ENCODE measurements at places on chromosomes 2 and 18.

DNA sequence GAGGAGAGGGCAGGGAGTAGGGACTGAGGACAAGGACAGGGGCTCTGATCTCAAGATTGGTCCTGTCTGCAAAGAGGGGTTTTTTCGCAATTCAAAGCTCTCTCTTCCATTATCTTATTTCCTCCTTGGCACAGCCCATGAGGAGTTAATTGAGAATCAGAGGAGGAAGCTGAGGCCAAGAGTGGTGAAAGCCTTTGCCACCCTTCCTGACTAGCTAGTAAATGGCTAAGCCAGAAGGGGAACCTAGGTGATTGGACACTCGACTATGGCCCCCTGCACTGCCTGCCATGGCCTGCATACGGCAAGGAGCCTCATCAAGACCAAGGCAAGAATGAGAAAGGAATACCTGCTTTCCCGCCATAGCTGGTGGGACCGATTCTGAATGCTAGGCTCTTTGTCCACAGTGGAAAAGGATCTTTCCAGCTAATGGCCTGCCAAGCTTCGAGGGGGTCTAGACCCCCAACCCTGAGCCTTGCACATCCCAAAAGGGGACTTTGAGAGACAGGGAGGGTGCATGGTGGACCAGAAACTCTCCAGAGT lies 237.9 kb downstream of the HAUS1 start:
- no peak for DNase-seq

- no peak for DNase-seq
Observed at GRCh38 chr2:189367343-189367742, 73.9 kb upstream of the WDR75 start.

GRCh38 chr2:24920098-24920808 lies at the start of gene ADCY3:
ADCY3 (minus strand) TSS chr2:24920237; CDS start chr2:24918987, 1,250 bp downstream.
- DNase-seq = peak; percentile 45

DNA sequence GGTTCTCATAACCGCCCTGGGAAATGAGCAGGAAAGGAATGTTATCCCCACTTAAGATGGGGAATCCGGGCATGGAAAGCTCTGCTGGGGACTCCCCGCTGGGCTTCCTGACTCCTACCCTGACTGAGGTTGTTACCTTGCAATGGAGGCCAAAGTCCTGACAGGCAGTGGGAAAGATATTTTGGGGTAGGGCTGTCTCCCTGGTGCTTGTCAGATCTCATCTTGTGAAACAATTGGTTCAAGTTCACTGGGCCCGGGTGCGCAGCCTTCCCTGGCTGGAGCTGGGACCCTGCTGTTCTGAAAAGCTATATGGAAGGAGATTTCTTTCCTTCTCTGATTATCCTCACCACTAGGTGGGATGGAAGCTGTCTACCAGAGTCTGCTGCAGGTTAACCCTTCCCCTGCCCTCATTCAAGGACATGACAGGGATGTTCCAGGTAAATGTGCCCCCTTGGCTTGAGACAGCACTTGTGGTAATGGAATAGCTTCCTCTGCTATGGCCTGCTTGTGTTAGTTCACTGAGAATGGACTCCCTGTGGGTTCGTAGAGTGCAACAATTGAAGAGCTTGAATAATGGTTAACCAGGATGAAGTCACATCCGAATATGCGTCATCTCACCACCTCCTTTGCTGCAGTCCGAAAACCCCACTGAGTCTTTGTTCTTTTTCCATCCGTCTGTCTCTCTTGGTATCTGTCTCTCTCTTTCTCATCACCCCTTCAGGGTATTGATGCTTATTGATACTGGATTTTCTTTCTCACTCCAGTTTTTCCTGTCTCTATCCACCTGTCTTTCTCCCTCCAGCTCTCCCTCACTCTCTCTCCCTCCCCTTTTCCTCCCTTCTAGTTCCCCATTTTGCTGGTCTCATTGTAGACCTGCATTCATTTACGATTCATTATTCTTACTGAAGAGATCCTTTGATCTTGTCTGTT lies 67.8 kb upstream of the EPAS1 start:
- no peak for DNase-seq

- DNase-seq = no peak
Observed at GRCh38 chr18:8721716-8722115, 16.4 kb downstream of the MTCL1 start.

DNA sequence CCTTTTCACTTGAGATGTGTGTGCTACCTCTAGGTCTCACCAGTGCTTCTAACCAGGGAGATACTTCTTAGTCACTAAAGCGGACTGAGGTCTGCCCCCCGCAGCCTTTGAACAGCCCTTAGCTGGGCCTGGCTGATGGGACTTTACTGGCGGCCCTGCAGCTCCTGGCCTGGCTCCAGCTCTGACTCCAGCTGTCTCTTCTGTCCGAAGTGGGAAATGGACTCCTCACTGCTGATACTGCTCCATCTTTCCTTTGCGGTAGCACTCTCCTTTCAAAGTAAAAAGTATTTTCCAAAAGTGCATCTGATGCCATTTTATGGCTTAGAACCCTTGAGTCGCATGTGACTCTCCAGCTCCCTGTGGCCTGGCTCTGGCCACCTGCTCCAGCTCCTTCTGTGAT lies 64.5 kb downstream of the ATP9B start:
- DNase-seq = no peak

DNA sequence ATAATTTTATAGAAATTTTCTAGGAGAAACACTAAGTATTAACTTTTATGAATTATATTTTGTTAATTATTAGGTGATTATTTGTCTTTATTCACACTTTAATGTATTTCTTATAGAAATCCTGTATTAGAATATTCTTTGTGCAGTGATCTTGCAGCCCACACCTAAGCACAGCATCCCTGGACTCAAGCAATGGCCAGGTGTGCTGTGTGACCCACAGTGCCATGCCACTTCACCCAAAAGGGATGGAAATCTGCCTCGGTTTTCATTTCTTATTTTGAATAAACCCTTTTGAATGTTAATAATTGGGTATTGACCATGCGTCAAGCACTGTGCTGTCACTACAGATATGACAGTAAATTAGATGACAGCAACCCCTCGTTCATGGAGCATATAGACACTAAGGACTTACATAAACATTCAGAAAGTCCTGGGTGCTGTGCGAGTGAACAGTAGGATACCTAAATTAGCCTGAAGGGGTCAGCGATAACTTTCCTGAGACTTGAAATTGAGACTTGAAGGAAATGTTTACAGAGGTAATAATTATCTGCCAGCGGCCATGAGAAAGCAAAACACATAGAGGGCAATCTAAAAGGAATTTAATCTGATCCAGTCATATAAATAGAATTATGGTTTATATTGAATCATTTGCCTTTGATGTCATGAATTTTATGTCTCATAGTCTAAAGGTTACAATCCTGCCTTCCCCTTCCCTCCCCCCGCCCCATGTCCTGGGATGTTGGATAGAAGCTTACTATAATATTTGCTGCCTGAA lies 52.7 kb upstream of the CALCRL start:
- DNase-seq = no peak

DNA sequence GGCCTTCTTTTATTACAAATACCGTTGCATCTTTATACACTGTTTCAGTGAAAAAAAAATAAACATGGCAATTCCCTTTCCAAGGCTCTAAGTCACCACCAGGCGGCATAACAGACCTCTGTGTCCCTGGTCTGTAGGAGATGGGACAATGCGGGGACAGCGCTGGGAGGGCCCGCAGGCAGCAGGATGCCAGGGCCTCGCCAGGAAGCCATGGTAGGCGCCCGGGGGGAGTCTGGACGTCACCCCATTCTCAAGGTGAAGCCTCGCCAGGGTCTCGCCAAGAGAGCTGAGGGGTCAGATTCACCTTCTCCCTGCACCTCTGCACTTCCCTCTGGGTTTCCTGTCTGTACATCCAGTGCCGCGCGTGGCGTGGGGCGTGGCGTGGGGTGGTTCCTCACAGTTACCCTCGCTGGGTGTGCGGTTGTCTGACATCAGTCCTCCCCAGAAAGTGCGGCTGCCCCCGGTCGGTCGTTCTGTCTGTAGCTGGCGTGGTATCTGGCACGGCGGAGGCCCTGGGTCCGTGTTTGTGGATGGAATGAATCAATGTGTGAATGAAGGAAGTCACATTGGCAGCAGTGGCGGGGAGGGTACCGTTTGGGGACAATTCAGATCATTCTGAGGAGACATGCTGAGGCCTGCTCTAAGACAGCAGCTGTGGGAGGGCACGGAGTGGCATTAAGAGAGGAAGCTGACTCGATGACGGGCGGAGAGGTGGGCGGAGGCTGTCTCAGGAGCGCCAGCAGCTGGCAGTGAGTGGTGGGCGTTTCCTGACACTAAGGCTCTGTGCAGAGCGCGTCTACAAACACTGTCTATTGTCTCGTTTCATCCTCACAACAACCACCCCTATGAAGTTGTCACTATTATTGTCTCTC lies 46.0 kb downstream of the LRRFIP1 start:
- DNase-seq = peak; percentile 95

- no peak for DNase-seq
Observed at GRCh38 chr2:172856606-172857005, 121.0 kb downstream of the RAPGEF4 start.

- no peak for DNase-seq
Observed at GRCh38 chr2:66852953-66853352, 418.0 kb downstream of the MEIS1 start.

DNA sequence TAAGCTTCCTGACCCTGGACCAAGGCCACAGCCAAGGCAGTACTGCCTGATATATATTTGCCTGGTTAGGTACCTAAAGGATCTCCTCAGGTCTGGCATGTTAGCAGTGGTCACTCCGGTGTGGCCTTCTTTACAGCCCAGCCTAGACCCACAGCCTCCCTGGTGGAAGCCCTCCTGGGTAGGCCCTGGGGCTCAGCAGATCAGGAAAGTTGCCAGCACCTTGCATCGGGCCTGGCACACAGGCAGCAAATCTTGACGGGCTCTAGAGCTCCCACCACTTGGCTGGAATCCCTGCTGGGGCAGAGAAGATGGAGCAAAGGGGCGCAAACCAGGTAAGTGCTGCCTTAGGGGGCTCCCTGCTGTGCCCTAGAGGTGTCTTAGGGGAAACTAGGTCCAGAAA lies 40.9 kb upstream of the ATP6V1B1 start:
- no peak for DNase-seq

- no peak for DNase-seq
Observed at GRCh38 chr18:22020127-22020866, 149.1 kb upstream of the GATA6 start.

GRCh38 chr2:198004921-198005829 lies 200.8 kb downstream of the PLCL1 start:
- DNase-seq = no peak

- no peak for DNase-seq
Observed at GRCh38 chr2:191629001-191629453, 48.9 kb upstream of the NABP1 start.

DNA sequence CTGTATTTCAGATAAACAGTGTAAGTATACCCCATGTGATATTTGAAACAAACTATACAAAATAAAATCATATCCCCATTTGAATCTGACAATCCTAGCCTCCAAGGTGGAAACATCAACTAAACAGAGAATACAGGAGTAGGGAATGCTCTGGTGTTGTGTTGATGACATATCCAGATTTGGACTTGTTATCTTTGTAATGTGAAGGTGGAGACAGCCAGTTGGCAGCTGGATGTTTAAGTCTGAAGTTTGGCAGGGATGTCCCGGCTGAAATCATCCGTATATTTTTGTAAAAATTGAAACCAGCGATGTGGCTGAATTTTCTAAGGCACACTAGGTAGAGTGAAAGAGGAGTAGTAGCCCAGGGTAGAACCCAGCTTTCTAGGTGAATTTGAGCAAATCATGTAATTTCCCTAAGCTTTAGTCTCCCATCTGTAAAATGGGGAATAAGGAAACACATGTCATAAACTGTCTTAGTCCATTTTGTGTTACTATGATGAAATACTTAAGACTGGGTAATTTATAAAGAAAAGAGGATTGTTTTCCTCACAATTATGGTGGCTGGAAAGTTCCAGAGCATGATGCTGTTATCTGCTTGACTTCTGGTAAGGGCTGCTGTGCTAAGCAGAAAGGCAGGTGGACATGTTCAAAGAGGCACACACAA lies 246.6 kb upstream of the APCDD1 start:
- no peak for DNase-seq

GRCh38 chr2:219129589-219129988 lies 31.0 kb downstream of the NHEJ1 start:
- no peak for DNase-seq

DNA sequence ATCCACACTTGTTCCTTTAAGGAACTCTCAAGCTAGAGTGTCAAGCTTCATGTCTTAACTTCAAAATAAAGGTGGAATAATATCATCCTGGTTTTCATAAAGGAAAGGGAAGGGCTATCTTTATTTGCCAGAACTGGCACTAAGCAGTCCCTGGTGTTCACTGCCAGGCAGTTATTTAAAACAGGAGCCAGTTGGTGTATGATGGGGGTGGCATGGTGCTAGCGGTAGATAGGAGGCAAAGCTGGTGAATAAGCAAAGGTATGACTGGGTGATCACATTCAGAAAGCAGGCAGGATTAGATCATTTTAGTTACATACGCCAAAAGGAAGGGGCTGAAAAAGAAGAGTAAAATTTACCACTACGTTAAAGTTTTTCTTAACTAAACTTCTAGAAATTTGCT lies 776.3 kb downstream of the BCL11A start:
- no peak for DNase-seq

GRCh38 chr18:77170890-77171410 lies 38.4 kb upstream of the MBP start:
- DNase-seq = no peak

DNA sequence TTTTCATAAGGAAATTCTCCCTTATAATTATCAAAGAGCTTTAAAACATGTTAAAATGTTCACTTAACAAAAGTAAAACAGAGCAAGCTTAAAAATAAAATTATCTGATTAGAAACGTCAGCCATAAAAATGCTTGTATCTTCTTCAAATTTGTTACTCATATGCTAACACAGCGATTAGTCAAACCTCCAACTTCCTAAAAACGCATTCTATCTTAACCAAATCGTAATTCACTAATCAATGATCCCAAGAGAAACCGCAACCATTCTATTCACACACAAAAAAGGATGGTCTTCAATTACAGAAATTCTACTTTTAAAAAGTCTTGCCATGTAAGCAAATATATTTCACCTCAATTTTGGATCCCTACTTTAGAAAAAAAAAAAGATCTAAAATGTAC lies 1.9 kb downstream of the STK17B start:
- DNase-seq = no peak

- no peak for DNase-seq
Observed at GRCh38 chr18:6613581-6613980, 115.9 kb upstream of the ARHGAP28 start.

DNA sequence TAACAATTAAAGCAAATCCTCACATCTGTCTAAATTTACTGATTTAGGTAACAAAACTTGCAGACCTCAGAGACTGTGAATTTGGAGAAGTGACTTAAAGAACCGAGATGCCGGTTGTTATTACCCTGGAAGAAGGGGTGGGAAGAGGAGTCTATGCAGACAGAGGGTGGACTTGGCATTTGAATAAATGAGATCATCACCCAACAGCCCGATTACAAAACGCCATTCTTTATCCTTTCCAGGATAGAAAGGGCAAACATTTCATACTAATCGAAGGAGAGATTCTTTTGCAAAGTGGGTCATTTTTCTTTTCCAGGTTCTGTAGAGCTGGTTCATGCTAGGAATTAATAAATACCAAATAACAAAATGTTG lies 73.1 kb upstream of the TPO start:
- no peak for DNase-seq

GRCh38 chr2:113278742-113279139 lies at the start of gene PAX8:
PAX8 (minus strand) TSS chr2:113278921; CDS start chr2:113278394, 527 bp downstream.
- DNase-seq = no peak

- DNase-seq = no peak
Observed at GRCh38 chr2:74867841-74868658, 34.1 kb downstream of the HK2 start.

All from stimulated activated CD8-positive, alpha-beta memory T cell treated with anti-CD3 and anti-CD28 coated beads, Interleukin-4, amount 100 ng/mL, for 4 hours (primary cell).